Anterior cingulate cortex (tissue), 58 donors: ENCODE measurements at places on chromosomes 7 and 10.

DNA sequence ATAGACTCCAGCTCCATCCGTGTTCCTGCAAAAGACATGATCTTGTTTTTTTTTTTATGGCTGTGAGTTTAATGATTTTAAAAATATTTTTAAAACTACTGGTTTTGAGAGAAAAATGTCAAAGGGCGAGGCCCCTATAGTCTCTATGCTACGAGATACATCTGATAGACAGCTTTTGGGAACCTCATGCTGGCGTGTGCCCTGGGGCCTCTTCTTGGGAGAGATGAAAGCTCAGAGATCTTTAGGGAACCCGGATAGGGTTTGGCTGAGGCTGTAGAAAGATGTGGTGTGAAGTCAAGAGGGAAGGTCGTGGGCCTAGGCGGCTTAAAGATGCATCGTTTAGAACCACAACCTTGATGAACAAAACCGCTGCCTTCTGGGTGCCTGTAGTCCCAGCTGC lies 70.2 kb downstream of the PDIA4 start:
- DNase-seq: no peak

GRCh38 chr10:100085596-100085995 lies 3.9 kb upstream of the CPN1 start:
- no peak for DNase-seq

- no peak for DNase-seq
Measured at GRCh38 chr10:45561952-45562351, 110.6 kb downstream of the ZFAND4 start.

DNA sequence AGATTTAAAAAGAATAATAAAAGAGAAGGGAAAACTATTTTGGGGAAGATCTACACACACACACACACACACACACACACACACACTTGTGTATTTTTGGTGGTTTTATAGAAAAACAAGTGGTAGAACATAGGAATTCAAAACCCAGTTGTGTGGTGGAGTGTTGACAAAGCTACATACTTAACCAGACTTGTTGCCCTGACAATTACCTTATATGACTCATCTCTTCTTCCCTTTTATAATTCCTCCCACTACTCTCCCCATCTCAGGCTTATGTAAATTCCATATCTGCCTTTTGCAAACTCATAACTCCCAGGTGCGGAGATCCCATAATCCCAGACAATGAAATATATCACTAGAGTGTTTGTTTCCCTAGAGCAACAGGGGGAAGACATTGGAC lies 873.7 kb downstream of the NXPH1 start:
- no peak for DNase-seq

DNA sequence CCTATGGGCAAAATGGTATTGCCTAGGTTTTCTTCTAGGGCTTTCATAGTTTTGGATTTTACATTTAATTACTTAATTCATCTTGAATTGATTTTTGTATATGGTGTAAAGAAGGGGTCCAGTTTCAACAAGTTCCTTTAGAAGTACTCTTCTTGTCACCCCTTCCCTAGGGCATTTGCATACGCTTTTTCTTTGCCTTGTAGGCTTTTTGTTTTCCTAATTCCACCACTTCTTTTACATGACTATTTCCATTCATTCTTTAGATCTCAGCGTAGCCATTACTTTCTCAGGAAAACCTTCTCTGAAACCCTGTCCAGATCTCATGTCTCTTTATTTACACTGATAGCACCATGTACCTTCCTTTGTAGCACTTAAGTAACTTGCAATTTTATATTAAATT lies 648.6 kb downstream of the XPNPEP1 start:
- DNase-seq: no peak

- DNase-seq: no peak
Measured at GRCh38 chr7:137539111-137539715, 195.7 kb upstream of the PTN start.

- DNase-seq: no peak
Measured at GRCh38 chr7:79281426-79281825, 172.0 kb downstream of the MAGI2 start.

DNA sequence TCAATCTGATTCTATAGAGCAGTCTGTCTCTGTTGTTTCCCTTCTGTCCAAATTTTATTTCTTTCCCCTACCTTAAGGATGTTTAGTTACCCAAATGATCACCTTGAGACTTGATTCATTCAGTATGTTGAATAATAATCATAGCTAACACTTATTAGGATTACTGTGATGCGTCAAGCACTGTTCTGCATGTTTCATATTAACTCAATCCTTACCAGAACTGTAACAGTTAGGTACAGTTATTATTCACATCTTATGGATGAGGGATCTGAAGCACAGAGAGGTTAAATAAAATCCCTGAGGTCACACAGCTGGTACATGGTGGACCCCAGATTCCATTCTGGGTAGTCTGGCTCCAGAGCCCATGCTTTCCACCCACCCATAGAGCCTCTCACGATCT lies 97.9 kb upstream of the SAMD8 start:
- no peak for DNase-seq

- no peak for DNase-seq
Measured at GRCh38 chr10:6748029-6748428, 168.0 kb upstream of the PRKCQ start.

- no peak for DNase-seq
Measured at GRCh38 chr7:100163006-100163531, 4.5 kb upstream of the TRAPPC14 start.

GRCh38 chr7:28433699-28434219 lies 21.4 kb downstream of the CREB5 start:
- no peak for DNase-seq

- DNase-seq: no peak
Measured at GRCh38 chr10:7199152-7199760, 211.6 kb downstream of the SFMBT2 start.

GRCh38 chr7:35424869-35425495 lies 171.1 kb upstream of the TBX20 start:
- peak; percentile 6 for DNase-seq

DNA sequence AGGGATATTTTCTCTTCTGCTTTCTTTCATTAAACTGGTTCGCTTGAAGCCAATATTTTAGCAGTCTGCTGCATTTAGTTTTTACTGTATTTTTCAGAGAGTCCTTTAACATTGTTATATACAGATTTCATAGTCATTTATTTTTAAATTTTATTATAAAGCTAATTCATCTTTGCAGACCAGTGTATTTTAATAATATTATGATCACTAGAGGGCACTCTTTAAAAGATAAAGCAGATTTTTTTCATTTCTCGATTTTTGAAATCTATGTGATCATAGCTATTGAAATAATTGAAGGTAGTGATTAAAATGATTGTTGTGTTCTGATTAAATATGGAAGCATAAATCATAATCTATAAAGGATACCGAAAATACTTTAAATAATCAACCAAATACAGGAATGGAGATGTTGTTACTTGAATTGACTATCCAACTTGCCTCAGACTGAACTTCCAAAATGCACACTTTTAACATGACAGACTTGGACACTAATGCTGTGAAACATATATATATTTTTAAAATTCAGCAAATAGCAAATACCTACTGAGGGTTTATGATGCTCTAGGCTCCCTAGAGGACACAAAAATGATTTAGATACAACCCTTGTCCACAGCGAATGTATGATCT lies 35.2 kb downstream of the ST7 start:
- no peak for DNase-seq

GRCh38 chr10:79270466-79271246 lies 76.6 kb upstream of the PPIF start:
- DNase-seq: no peak

DNA sequence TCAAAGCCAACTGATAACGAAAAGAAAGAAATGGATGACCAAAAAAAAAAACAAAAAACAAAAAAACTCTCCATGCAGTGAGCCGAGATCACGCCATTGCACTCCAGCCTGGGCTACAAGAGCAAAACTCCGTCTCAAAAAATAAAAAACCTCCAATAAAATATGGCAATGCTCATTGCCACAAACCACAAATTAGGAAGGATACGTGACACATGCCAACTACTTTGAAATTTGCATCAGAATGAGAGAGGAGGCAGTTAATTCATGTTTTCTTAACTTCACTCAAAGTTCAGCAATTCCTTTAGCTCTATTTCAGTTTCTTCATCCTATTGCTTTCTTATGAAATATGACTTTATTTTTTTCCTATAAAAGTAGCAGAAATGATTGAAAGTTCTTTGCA lies 398.1 kb upstream of the C7orf33 start:
- DNase-seq: no peak

GRCh38 chr10:24449321-24449740 lies 240.4 kb downstream of the KIAA1217 start:
- DNase-seq: no peak

GRCh38 chr10:50501924-50502452 lies 121.8 kb downstream of the SGMS1 start:
- no peak for DNase-seq

DNA sequence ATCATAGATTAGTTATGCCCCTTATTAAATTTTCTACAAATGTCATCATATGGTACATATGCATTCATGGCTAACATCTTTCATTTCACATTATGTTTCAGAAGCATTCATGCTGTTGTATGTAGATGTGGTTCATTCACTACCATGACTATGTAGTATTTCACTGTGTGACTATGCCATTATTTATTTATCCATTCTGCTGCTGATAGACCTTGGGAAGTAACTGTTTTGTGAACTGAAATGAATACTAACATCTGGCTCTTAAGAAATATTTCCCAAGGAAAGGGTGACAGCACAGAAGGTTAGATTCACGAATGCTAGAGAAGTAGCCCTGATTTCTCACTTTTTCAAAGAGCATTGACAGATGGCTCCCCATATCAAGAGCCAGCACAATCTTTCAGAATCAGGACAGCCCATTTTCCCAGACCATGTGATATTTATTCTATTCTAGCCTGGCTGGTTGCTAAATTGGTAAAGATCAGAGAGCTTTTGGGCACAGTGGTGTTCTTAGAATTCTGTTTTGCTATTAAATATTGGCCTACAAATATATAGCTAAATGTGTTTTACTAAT lies 157.4 kb downstream of the DYNC1I1 start:
- no peak for DNase-seq

DNA sequence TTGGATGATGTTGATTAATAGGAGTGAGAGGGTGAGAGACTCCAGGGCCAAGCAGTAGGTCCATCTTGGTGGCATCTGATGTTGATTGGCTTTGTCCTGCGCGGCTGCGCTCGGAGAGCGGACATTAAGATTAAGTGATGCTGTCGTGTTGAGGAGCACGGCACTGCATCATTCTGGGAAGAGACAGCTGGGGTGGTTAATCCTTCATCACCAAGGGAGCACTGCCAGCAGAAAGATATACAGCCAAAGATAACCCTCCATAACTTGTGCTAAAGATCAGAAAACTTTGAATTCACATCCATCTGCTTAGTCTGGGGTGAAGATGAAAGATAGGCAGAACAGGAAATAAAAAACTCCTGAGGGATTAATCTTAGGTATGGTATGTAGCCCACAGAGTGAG lies 208.3 kb downstream of the LRMDA start:
- no peak for DNase-seq

DNA sequence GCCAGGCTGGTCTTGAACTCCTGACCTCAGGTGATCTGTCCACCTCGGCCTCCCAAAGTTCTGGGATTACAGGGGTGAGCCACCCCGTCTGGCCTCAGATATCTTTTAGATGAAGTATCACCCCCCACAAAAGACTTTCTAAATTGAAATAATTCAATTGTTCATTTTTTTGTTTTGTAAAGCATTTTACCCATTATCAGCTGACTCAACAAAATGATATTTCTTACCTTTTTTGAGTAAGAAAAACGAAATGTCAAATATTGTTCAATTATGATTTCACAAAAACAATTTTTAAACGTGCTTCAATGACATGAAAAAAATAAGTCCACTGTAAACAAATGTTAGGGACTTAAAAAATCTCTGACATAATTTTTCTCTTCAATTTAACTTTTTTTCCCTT lies 822 bp upstream of the PRPF18 start:
- DNase-seq: no peak

GRCh38 chr10:15545884-15546283 lies 173.8 kb downstream of the ITGA8 start:
- DNase-seq: no peak

GRCh38 chr7:139825666-139826290 lies 3.3 kb upstream of the TBXAS1 start:
- DNase-seq: no peak

GRCh38 chr7:4013793-4014192 lies 668.3 kb upstream of the FOXK1 start:
- DNase-seq: no peak

DNA sequence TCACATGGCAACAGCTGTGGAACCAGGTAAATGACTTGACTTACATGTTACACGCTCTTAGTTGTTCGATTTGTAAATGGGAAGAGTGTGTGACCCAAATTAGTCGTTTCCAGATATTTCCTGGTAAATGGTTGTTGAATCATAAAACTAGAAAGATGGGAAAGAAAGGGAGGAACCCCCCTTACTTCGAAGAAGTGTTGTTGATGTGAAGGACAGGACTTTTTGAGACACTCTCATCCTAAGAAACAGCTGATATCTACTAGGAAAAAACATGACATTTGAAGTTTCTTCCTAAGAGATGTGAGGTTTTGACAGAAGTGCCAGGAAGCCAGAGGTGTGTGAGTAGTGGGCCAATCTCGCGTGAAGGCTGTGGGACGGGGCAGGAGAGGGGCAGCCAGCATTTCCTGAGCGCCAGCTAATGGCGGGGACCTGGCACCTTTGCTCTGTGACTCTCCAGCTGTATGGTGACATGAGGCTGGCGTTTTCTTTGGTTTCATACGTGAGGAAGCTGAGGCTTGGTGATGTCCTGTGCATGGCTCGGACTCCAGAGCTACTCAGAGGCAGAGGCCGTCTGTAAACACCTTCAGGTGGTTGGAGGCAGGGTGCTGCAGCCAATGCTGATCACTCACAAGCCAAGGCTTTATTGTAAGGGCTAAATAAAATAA lies 53.7 kb downstream of the IKZF1 start:
- no peak for DNase-seq

GRCh38 chr7:88391247-88391646 lies 84.6 kb upstream of the STEAP4 start:
- no peak for DNase-seq

- DNase-seq: no peak
Measured at GRCh38 chr7:25859412-25860274, 292.4 kb upstream of the NFE2L3 start.

DNA sequence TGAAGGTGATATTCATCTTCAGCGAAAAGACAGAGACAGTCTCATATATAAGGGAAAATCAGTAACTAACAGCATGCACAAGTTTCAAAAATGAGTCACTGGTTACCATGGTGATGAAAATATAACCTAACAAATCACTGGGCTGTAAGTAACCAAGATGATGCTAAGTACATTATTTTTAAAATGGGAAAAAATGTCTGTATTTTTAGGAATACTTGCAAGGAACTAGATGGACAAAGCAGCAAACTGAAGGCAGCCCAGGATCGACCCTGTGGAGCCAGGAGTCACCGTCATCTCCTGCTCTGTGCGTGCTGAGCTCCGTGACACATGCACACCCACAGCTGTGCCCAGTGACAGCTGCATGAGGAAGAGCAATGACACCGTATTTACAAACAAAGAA lies 137.3 kb downstream of the ELMO1 start:
- no peak for DNase-seq

- no peak for DNase-seq
Measured at GRCh38 chr7:17996442-17997223, 31.0 kb downstream of the PRPS1L1 start.

DNA sequence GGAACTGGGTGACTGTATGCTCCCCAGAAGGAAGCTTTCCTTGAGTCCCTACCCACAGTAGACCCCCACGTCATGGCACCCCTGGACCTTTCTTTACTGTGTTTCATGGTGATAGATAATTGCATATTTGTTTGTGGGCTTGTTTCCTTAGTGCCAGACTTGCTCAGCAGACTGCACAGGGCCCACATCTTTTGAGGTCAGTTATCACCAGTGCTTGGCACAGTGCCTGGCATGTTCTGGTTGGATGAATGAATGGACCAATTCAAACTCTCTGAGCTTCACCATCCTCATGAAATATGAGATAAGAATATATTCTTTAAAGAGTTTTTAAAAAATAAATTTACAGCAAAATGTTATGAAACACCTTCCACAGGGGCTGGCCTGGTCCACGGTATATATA lies 78.4 kb upstream of the EMX2 start:
- DNase-seq: no peak
